ENCODE measurements at places on chromosomes 5 and 9.

- no peak for DNase-seq
Observed at GRCh38 chr5:150117945-150118560, 31.7 kb upstream of the CSF1R start.

DNA sequence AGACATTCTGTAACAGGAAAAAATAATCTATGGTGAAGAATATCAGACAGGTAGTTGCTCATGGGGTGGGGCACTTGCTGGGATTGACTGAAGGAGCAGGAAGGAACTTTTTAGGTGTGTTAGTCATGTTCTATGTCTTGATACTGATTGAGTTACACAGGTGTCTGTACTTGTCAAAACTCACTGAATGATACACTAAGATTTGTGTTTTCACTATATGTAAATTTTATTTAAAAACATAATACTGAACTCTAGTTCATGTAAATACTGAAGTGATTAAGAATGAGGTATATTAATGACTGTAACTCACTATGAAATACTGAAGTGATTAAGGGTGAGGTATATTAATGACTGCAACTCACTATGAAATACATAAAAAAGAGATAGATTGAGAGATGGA lies 28.5 kb downstream of the IL6ST start:
- no peak for DNase-seq

DNA sequence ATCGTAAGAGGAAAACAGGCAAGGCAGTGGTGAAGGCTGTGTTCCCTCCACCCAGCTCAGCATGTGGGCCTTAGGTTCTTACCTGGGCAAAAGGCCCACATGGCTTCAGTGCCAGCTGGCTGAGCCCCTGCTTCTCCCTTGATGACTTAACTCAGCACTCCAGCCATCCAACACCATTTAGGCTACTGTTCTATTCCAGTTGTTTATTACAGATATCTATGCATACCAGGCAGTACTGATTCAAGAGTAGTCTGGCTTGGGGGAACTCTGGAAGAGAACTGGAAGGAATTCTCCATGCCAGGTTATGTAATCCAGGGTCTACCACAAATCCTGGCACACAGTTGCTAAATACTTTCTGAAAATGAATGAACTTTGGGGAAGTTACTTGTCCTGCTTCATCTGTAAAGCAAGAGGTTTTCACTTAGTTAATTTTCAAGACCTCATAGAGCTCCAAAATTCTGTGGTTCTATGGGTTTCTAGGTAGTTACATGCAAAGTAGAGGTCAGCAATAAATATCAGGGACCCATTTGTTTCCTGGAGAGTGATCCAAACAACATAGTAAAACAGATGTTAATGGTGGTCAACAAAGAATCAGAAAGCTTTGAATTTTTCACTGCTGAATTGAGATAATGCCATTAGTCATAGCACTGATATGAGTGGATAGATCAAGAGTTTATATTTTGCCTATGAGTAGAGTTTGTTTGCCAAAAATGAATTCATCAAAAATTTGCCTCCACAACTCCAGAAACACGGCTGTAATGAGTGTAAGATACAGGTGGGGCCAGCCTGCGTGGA lies 88.2 kb upstream of the OSMR start:
- DNase-seq = no peak

DNA sequence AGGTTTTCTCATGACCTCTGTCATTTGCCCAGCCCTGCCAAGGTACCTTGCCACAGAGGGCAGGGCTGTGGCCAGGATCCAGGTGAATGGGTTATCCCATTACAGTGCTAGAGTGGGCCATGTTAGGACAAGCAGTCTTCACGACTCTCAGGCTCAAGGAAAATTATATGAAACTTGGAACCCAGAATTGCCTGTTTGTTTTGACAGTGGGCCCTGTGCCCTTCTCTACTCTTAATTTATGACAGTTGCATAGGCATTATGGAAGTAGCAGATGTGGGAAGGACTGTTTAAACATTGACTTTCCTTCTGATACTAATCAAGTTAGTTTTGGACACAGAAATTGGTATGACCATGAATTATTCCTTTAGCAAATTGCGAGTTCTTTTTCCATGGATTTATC lies 41.7 kb downstream of the ITGA2 start:
- DNase-seq = no peak

GRCh38 chr9:131523451-131524435 lies 7.3 kb downstream of the UCK1 start:
- no peak for DNase-seq

- DNase-seq = no peak
Observed at GRCh38 chr5:147854331-147854730, 22.9 kb upstream of the SPINK1 start.

- DNase-seq = no peak
Observed at GRCh38 chr5:58466939-58467338, 7.1 kb upstream of the PLK2 start.

DNA sequence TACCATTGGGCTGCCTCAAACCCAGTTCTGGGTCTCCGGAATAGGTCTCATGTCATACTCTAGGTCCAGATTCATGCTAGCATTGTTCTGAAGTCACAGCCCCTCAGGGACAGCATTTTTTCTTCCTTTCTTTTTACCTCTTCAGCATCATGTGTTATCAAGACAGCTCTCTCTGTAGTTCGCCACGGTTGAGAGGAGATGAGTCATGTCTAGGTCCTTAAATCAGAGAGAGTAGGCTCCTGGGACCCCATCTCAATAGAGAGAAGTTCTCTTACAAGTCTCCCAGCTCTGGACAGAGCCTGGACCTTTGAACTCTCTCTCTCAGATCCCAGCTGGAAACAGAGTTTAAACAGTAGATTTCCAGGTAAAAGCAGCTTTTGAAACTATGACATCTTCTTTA lies 332.4 kb upstream of the CD180 start:
- DNase-seq = no peak

GRCh38 chr5:175814691-175815090 lies 56.7 kb upstream of the CPLX2 start:
- peak; percentile 37 for DNase-seq

- DNase-seq = no peak
Observed at GRCh38 chr9:121013911-121014310, 36.2 kb downstream of the C5 start.

- no peak for DNase-seq
Observed at GRCh38 chr9:130634191-130634768, 30.1 kb upstream of the PRDM12 start.

- DNase-seq = no peak
Observed at GRCh38 chr9:19122490-19123042, 4.7 kb downstream of the PLIN2 start.

DNA sequence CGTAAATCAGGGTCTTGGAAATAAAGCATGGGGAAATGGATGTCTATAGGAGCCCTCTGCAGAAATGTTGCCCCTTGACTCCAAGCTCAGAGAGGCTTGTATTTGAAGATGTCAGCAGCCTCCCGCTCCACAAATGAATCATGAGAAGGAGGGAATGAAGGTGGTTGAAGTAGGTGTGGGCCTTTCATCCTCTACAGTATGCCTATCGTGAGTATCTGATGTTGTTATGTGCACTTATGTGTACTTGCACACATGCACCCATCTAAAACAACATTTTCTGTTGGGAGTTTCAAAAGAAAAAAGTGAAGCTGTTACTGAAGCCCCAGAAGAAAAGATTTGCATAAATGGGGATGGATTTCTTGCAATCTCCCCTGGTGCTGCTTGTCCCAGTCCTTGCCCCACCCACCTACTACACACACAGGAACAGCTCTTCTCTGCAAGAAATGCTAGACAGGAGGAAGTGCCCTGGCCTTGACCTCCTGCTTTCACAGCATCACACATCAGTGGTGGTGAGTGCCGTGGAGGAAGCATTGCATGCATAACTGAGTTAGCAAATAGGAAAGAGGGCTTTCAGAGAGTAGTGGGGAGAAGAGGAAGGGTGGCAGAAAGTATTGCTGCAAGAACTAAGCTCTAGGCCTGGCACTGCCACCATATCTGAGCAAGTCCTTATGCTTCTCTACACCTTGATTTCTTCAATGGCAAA lies 156.1 kb downstream of the SNX18 start:
- DNase-seq = no peak

DNA sequence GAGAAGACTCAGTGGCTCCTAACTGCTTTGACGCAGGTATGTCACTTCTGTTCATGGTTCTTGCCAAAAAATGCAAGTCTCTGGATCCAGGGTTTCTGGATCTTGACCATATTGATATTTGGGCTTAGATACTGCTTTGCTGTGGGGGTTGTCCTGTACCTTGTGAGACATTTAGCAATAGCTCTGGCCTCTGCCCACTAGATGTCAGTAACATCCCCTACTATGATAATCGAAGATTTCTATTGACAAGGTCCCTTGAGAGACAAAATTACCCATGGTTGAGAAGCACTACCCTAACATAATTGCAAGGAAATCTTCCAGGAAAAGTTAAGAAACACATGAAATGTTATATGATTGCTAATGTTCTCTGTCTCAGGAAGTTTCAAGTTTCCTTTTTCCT lies 285.4 kb downstream of the TMEM232 start:
- DNase-seq = no peak

GRCh38 chr9:136189394-136190236 lies 15.3 kb downstream of the LHX3 start:
- DNase-seq = no peak

- no peak for DNase-seq
Observed at GRCh38 chr9:68817079-68817875, 112.2 kb downstream of the PIP5K1B start.

DNA sequence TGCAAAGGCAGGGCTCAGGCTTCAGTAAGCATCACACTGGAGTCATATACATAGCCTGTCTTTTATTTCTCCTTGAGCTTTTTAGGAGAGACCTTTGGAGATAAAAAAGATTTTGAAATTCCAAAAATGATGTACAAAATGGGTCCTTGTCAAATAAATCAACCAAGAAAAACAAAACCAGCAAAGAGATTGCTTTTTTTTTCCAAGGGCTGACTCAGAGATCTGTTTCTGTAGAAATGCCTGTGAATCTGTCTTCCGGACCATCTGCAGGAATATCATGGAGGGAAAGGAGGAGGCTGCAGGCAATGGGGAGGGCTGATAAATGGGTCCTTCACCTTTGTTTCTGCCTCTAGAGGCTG lies 77.4 kb downstream of the SLIT3 start:
- no peak for DNase-seq

- no peak for DNase-seq
Observed at GRCh38 chr9:92752812-92753404, 11.7 kb downstream of the BICD2 start.

DNA sequence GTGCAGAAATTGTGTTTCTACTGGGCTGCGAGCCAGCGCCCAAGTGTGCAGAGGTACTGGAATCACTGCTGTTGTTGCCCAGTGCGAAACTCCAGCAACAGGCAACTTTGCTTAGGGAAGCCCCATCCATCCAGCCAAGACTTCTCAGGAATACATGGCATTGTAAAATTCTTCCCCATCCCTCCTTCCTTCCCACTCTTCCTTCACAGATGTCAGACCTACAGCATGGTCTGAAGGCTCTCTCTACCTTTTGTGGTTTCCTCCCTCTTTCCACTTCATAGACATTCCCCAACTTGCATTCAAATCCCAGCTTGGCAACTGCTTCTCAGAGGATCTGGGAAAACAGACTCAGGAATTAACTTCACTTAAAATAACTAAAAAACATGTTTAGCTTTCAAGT lies 30.4 kb downstream of the ARL15 start:
- DNase-seq = no peak

DNA sequence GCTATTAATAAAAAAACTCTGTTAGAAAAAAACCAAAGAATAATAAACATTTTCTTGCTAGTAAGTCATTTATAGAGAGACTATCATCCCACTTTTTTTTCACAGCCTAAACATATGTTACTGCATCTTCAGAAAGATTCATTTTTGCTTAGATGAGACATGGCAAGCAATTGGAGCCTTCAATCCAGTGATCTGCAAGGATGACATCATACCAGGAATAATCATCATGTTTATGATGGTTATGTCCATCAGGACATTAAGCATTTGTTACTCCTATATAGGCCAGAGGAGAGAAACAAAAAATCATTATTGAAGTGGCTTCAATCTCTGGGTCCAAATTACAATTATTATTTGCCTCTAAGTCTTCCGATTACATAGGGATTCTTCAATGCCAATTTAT lies 626.3 kb upstream of the CCNG1 start:
- no peak for DNase-seq

- DNase-seq = no peak
Observed at GRCh38 chr9:22111954-22112247, 102.8 kb upstream of the CDKN2B start.

- DNase-seq = no peak
Observed at GRCh38 chr5:159802661-159803060, 113.6 kb upstream of the ADRA1B start.

- DNase-seq = no peak
Observed at GRCh38 chr5:142630927-142631539, 54.9 kb downstream of the FGF1 start.

- no peak for DNase-seq
Observed at GRCh38 chr5:9972059-9972458, 277.6 kb downstream of the ATPSCKMT start.

DNA sequence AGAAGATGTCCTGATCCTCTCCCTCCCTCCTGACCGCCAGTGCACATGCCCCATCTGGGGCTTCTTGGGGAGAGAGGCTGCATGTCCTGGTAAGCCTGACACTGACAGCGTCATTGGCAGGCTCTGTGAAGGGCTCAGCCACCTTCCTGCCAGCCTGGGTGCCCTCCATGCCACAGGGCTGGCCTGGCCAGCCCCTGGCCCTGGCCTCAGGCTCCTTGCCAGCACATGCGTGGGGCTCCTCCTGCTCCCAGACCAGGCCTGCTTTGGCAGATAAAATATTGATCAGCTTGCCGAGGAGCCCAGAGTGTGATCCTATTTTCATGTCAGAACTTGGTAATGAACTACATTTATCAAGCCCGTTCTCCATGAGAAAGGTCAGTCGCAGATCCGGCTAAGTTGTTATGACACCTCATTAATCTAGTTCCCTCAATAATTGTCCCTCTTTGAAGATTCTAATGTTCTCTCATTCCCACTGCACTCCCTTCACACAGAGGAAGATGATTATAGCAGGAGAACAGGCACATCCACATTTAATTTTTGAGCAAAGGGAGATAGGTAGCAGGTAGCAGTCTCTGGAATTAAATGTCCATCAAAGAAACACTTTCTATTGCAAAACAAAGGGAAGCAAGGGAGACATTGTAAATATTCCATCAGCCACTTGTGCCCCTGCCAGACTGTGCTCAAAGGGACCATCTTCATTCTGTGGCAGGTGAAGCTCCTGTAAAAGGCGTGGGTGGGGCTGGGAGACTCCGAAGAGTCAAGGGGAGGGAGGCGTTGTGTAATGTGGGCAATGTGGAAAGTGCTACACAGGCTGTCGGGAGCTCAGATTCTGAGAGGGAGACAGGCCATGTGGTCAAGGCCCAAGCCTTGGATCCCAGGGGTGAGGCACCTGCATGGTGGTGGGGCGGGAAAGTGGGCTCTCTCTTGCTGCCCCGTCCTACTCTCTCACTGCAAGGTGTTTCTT lies 272.0 kb downstream of the HSPA4 start:
- DNase-seq = no peak
